Smooth muscle cell of bladder (primary cell): ENCODE measurements at places on chromosomes 5 and 9. TPM values are rescaled to one million over a fixed set of nuclear protein-coding genes. Genes with fewer than 3 reads are reported as not detected.

The DDX4 gene
- total RNA-seq = not detected in 2 replicates

The ANGPTL2 gene
- 125 and 167 TPM in 2 replicates for total RNA-seq

The TRIM14 gene
- 1.8 and 2.6 TPM in 2 replicates for total RNA-seq

The CAMK2A gene
- 0.71 and 1.5 TPM in 2 replicates for total RNA-seq

The SH2D3C gene
- total RNA-seq = under 0.01 and 0.37 TPM in 2 replicates

The HAVCR1 gene
- total RNA-seq = not detected in 2 replicates

The TRIM52 gene
- total RNA-seq = 3.4 and 5.2 TPM in 2 replicates

The UBAC1 gene
- 26.2 and 29.6 TPM in 2 replicates for total RNA-seq

The BARHL1 gene
- not detected in 2 replicates for total RNA-seq

The TAF11L7 gene
- total RNA-seq = not detected in 2 replicates

The GABRA6 gene
- total RNA-seq = not detected in 2 replicates

The UBLCP1 gene
- 11.7 and 13.6 TPM in 2 replicates for total RNA-seq

The SNCB gene
- total RNA-seq = 0.18 TPM in 1 of 2 replicates, not detected in the other

The CDC20B gene
- total RNA-seq = under 0.01 TPM in 1 of 2 replicates, not detected in the other

The COL15A1 gene
- 164 and 267 TPM in 2 replicates for total RNA-seq

The GLDC gene
- 1.4 TPM in 1 of 2 replicates, not detected in the other for total RNA-seq

The GRIN1 gene
- total RNA-seq = under 0.01 TPM in 1 of 2 replicates, not detected in the other

The LCN1 gene
- total RNA-seq = 0.28 and 0.65 TPM in 2 replicates

The WHRN gene
- total RNA-seq = 1.1 and 2.3 TPM in 2 replicates

The TLE1 gene
- 32.9 and 38.8 TPM in 2 replicates for total RNA-seq

The C5orf52 gene
- not detected in 2 replicates for total RNA-seq
